ENCODE measurements at places on chromosomes 3 and 15. TPM values are rescaled to one million over a fixed set of nuclear protein-coding genes. Genes with fewer than 3 reads are reported as not detected.

DNA sequence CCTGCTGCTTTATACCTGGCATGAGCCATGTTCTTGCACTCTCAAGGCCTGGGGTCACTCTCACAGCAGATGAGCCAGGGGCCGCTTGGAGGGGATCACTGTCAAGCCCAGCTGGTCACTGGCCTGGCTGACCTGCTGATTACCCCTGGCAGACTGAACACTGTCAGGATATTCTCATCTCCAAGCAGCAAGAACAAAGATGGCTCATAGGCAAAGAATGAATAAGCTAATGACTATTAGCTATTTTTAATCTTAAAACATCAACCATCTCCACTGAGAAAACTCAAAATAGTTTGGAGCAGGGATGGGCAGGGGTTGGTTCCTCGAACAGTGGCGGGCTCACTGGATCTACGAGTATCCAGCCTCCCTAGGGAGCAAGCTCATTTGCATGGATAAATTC lies 64.4 kb upstream of the ACAN start:
- no peak for DNase-seq

DNA sequence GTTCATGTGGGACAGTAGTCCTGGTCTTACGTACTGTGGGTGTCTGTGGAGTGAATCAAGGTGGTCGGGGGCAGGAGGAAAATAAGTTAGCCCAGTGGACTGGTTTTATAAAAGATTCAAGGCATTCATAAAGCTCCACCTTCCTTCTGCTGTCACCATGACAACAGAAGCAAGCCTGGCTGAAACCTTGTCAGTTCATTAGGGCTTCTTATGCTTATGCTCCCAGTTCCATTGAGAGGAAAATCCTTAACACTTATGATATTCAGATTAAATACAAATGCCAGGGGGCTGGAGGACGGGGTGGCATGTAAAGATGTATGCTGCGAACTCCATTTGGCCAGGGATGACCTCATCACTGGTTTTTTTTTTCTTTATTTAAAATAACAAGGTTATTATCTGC lies 283.1 kb upstream of the ATP10A start:
- DNase-seq: no peak

DNA sequence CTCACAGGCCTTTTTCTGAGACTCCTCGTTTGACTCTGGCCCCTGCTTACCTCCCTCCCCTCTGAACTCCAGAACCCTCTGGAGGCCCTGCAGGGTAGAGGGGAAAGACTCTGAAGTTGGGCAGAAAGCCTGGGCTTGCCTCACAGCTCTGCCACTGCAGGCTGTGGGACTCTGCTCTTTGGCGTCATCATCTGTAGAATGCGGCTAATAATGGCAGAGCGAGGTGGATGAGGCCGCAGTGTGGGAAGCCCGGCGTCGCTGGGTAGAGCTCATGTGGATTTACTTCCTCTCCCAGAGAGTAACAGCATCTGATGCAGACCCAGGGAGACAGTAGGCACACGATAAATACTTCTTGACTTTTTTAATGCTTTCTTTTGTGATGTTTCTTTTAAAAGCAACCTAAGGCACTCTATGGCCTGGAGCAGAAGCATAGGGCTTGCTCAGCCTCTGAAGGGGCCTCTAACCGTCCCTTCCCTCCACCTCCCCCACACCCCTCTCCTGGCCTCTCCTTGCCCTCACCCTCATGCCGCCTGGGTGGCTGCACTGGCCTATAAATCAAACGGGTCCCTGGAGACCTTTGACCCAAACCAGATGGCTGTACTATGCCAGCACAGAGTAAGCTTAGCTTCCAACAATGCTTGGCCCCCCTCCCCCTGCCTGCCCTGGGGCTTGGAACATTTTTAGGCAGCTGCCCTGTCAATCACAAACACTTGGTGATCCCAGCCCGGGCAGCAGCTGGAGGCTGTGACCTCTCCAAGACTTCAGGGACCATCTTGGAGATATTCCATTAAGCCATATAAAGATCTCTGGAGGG lies 32.9 kb downstream of the SPSB4 start:
- no peak for DNase-seq

DNA sequence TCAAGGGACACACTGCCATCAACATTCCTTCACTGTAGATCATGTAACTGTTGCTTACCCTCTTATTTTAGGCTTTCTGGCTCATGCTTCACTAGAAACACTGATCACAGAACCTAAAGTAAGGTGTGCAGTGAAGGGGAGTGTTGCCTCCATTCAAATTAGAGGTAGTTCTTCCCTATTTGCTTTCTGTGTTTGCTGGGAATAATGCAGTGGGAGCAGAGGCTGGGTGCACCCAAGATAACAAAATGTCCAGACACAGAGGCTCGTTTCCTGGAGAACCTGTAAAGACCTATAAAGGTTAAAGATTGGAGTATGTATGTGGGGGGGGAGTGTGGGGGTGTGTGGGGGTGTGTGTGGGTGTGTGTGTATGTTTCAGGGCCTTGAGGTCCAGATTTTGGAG lies 2.1 kb upstream of the CLDN18 start:
- no peak for DNase-seq

DNA sequence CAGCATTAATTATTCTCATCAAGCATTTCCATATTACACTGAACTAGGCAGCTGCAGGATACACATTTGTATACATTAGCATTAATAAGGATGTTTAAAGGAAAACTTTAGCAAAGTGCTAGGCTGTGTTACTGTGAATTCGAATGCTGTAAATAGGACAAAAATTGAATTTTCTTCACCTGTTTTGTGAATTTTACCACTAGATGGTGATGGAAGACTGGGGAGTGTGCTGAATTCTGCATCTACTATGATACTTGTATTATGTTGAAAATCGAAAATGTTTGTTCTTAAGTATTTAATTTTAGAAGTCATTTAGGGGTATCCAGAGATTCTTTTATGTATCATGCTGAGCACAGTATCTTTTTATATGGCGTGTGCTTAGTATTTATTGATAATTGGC lies 12.3 kb upstream of the P2RY14 start:
- DNase-seq: no peak

- no peak for DNase-seq
These were observed 23.0 kb downstream of the USP4 start for GRCh38 chr3:49316696-49317457.

GRCh38 chr15:79897701-79898113 lies 893 bp upstream of the MTHFS start:
- no peak for DNase-seq

Gene CCDC191
- 4.1 TPM for total RNA-seq

Gene BNC1
- 0.41 TPM for total RNA-seq

Gene CKMT1A
- 6.5 TPM for total RNA-seq

Gene CCDC80
- 2.9 TPM for total RNA-seq

Measured in frontal cortex (tissue), 4 donors.